ENCODE measurements at places on chromosomes 7 and 10. TPM values are rescaled to one million over a fixed set of nuclear protein-coding genes. Genes with fewer than 3 reads are reported as not detected.
A peak's percentile ranks its signal among the peaks of the same experiment; 100 is the strongest.

GRCh38 chr7:52635021-52635420, 400.4 kb upstream of the POM121L12 start:
- no peak for DNase-seq

DNA sequence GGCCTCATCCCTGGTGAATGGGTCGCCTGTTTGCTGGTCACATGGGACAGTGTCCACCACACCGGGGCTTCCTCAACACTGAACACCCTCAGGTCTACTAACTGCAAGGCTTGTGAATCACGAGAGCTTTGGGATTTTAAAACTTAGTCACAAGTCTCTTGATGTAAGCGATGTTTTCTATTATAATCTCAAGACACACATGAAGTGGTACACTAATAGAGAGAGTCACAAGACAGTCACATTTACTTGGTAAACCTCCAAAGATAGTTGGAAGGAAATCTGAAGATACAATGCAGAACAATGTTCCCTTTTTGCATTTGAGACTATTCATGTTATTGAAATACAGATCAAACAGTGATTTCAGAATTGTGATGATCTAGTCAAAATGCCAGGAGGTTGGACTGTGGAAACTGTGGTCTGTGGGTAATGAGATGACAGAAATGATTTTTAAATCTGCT, 233.1 kb upstream of the KLF6 start:
- DNase-seq: no peak

- DNase-seq: no peak
Measured at GRCh38 chr10:67788028-67788886, 49.7 kb downstream of the DNAJC12 start.

DNA sequence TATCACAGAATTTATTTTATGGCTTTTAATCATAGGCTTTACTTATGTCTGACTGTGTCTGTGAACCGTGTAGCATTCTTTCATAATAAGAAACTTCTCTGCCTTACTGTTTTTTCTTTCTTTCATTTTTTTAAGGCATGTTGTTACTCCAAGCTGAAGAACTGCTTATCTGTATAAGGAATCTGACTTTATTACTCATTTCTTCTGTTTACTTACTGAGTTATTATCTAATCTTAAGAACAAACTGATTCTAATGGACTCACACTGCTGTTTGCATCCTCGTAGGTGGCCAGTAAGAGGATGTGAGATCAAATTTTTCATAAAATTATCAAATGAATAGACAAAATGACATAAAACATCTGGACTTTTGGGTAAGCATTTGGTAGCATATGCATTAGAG, 54.7 kb upstream of the DNAJC1 start:
- DNase-seq: no peak

GRCh38 chr7:52980129-52980528, 55.3 kb upstream of the POM121L12 start:
- no peak for DNase-seq

- DNase-seq: no peak
Measured at GRCh38 chr7:52592698-52593097, 442.7 kb upstream of the POM121L12 start.

GRCh38 chr10:50325449-50326171, 74.3 kb upstream of the ASAH2 start:
- DNase-seq: no peak

DNA sequence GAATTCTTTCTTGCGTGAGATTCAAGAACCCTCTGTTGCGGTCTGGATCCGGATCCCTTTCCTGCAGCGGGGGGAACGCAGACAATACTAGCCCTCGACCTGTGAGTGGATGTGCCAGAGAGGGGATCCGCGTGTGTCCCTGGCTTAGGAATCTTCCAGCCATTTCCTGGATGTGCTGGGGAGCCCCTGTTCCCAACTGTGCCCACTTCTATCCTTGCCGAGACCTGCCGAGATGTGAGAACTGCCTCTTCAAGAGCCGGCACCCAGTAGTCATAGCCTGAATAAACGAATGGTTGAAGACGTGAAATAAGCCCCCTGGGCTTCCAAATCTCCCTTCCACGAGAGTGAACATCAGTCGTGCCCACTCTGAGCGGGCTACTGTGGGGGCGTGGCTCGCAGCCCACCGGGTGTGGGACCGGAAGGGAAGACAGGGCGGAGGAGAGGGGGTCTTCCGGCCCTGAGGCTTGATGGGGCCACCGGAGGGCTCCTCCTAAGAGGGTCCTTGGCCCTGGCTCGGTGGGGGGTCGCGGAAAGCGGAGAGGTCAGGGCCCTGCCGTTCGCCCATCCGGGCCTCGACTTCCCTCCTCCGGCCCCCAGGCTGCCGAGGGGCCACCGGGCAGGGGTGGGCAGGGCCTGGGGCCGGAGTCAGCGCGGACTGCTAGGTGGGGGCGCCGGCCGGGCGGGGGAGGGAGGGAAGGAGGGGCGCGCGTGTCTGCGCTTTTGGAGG, 1.3 kb upstream of the CCDC136 start:
- DNase-seq: no peak

DNA sequence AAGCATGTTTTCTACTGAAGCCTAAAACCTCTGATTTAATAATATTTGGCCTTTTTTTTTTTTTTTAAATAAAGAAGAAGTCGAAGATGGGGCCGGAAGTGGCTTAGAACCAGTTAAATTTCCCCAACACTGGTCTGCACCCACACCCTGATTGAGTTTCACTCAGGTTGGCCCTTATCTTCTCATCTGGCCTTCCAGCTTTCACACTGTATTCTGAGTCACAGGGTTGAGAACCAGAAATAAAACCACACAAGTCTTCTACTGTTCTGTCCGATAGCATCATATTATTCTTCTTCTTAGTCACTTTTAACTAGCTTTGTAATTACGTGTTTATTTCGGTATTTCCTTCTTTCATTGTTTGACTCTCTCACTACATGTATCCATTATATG, 9.9 kb downstream of the ZNF365 start:
- DNase-seq: no peak

GRCh38 chr10:18423058-18423637, 228.2 kb downstream of the NSUN6 start:
- no peak for DNase-seq

GRCh38 chr10:522350-522749, 167.1 kb downstream of the DIP2C start:
- no peak for DNase-seq

- DNase-seq: no peak
Measured at GRCh38 chr7:48295296-48295971, 124.2 kb downstream of the ABCA13 start.

DNA sequence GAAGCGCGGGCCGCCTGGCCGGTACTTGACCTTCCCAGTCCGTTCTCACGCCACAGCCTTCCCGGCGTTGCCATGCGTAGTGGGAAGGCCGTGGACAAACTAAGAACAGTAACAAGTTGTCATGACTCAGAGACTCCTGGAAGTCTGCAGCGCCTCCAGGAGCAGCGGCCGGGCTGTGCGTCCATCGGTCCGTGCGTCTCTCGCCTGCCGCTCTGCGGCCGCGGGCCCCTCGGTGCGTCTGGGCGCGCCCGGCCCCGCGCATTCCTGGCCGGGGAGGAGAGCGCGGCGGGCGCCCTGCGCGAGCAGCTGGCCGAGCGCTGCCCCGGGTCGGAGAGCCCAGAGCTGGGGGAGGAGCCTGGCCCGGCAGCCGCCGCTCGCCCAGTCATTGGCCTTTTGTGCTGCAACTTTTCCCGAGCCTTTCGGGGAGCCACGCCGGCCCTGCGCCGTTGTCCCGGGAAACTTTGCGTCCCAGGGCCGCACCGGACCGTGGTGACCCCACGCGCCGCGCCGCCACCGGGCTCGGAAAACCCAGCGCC, 123.7 kb downstream of the TACC2 start:
- peak; percentile 66 for DNase-seq

- DNase-seq: no peak
Measured at GRCh38 chr7:122766593-122766992, 63.9 kb upstream of the RNF148 start.

GRCh38 chr7:46544396-46545008, 623.4 kb upstream of the IGFBP3 start:
- no peak for DNase-seq

- DNase-seq: no peak
Measured at GRCh38 chr7:77265666-77266065, 66.0 kb upstream of the FGL2 start.

DNA sequence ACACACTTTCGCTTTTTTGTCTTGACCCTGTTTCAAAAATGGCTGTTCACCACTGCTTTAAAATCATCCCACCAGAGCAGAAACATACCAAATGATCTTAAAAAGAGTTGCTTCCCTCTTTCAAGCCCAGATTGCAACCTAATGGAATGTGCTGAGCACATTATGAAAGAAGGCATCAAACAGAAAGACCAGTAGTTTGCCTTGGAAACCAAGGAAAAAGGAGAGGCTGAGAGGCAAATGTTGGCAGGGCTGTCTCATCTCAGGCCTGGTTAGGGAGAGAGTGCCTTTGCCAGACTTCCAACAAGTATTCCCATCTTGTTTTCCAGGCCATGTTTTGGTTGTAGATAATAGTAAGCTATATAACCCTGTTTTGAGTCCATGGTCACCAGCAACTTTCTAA, 64.3 kb downstream of the ABCB4 start:
- no peak for DNase-seq

DNA sequence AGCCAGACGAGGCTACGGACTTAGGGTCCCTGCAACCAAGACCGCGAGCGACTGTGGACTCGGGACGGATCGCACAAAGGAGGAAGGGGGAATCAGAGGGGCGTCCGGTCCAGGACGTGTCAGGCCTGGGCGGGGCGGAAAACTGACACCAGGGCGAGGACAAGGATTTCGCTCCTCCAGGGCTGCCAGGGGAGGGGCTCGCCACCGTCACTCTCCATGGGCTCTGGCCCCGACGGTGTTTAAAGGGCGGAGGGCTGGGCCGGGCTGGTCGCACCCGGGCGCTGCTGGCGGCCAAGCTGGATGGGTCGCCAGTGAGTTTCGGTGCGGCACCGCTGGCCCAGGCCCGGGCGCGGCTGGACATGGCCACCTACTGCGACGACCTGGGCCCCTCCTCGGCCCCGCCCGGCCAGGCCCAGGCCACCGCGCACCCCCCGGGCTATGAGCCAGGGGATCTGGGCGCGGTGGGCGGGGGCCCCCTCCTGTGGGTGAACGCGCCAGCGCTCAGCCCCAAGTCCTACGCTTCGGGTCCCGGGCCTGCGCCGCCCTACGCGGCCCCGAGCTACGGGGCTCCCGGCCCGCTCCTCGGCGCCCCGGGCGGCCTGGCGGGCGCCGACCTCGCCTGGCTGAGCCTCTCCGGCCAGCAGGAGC, at the start of gene FOXI2:
Gene FOXI2 (plus strand): TSS at position 271 of the 648 bp plus-strand sequence. CDS start 89 bp downstream, at position 360.
- no peak for DNase-seq

DNA sequence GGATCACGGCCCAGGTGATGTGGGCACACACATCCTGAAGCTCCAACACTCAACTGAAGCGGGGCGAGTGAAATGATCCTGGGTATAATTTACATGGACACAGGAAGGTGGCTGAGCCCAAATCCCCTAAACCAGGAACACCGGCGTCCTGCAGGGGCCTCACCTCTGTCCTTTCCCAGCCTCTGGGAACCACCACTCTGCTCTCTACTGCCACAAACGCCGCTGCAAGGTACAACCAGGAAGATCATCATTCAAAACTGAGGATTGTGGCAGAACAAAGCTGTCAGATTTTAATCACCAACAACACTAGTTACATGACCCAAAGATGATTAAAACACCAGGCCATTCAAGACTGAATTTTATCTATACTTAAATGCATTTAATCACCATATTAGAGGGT, 104.0 kb downstream of the DIP2C start:
- DNase-seq: no peak

- no peak for DNase-seq
Measured at GRCh38 chr7:11592699-11593098, 239.3 kb downstream of the THSD7A start.

GRCh38 chr7:33639552-33640197, 265.7 kb upstream of the BMPER start:
- DNase-seq: no peak

- no peak for DNase-seq
Measured at GRCh38 chr10:43336061-43336460, 35.4 kb upstream of the FXYD4 start.

DNA sequence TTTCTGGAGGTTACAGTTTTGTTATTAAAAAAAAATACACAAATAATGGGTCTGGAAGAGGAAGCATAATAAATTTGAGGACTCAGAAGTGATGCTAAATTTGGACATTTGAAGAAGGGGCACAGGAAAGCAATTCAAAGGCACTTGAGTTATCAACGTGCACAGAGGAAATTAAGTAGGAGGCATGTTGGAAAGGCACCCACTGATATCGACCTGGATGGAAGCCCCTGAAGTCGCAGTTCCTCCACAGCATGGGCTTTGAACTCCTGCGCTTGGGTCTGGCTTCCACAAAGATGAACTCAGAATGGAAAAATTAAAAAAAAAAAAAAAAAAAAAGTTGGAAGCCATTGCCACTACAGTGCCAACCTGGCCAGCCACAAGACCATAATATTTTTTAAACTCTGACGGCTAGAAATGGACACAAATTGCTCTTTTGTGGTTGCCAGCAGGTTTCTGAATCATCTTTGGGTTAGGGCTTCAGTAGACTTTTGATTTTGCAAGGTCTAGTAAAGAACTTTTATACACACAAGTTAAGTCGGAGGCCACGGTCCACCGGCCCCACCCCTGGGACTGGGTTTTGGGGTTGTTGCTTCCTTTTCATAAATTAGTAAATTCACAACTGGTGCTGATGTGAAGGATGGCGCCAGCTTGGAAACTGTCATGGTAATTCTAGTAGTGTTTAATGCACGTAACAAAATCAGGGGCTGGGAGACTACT, 21.6 kb downstream of the JCAD start:
- no peak for DNase-seq

- DNase-seq: no peak
Measured at GRCh38 chr7:64999165-65000004, 7.1 kb downstream of the ERV3-1 start.

GRCh38 chr7:25314731-25315267, 86.5 kb upstream of the NPVF start:
- DNase-seq: no peak

DNA sequence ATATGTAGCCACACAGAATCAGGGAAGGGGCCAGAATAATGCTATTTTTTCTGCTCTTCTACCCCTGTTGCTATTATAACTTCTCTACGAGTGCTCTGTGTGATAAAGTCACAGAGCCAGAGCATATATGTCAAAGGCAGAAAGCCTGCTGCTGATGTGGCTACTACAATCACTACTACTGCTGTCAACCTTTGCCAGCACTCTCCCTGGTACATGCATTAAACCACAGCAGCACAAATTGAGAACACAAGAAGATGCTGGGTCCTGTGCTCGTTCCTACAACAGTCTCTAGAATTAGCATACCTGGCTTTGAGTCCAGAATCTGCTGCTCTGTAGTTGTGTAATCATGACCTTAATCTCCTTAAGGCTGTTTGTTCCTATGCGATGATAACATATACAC, 108.6 kb downstream of the SEMA3A start:
- DNase-seq: no peak

MLXIPL gene
- polyA plus RNA-seq: 4.2 TPM

TRRAP gene
- 38.5 TPM for polyA plus RNA-seq

TCAF2 gene
- polyA plus RNA-seq: 3.1 TPM

LBX1 gene
- not detected for polyA plus RNA-seq

OPTN gene
- polyA plus RNA-seq: 36.8 TPM

CLRN3 gene
- 19.5 TPM for polyA plus RNA-seq

VWDE gene
- 4.0 TPM for polyA plus RNA-seq

SPDYE1 gene
- 0.53 TPM for polyA plus RNA-seq

All from right renal pelvis (tissue), 4 donors.